Hematopoietic multipotent progenitor cell treated with erythropoietin and hydrocortisone succinate and interleukin-3 and kit ligand, for 6 days (in vitro differentiated cells): ENCODE measurements at places on chromosomes 1 and 21.
A peak's percentile ranks its signal among the peaks of the same experiment; 100 is the strongest.

DNA sequence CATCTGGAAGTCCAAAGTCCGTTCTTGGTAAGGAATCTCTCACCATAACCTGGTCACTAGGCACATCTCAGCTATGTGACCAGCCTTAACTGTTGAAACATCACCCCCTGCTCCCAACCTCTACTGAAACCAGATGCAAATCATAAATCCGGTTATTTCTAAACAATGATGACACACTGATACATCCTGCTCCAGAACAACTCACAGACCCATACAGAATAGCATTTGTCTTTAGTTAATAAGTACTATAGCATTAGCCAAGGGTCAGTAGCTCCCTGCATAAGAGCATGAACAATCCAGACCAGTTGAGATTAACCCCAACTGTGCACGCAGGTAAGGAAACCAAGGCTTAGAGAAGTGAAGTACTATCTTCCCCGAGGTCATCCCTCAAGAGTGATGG lies 38.0 kb upstream of the KCTD3 start:
- DNase-seq: no peak

DNA sequence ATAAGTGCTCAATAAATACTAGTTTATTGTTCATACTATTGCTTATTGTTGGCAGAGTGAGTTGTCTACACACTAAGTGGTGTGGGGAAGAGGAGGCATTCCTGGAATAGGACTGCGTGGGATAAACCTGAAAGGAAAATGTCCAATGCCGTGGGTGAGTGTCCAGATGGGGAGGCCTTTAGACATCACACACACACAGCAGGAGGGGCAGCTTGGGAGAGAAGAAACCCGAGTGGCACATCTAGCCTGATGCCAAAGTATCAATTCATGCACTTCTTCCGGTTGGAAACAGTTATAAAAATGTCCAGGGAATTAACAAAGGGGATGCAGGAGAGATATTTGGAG lies 27.3 kb downstream of the CCN1 start:
- DNase-seq: no peak

DNA sequence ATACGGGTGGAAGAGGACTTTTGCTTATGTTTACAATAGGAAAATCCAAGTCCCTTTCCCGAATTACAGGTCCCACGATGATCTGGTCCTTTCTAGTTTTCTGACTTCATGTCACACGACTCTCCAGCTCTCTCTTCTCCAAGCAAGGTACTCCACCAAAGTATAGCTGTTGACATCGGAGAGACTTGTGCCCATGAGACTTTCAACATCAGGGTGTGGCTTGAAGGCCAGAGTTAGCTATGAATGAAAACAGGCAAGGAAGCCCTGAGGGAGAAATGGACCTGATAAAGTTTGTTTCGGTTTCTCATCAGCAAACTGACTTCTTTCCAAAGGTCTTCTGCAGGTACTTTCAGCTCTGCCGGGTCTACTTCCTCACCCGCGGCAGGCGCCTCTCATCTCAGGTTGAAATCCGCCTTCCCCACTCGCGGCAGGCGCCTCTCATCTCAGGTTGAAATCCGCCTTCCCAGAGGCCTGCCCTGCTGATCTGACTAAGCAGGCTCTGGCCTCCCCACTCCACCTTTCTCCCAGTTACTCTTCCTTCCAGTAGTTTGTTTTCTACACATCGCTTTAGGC lies 2.1 kb upstream of the PER3 start:
- DNase-seq: no peak

DNA sequence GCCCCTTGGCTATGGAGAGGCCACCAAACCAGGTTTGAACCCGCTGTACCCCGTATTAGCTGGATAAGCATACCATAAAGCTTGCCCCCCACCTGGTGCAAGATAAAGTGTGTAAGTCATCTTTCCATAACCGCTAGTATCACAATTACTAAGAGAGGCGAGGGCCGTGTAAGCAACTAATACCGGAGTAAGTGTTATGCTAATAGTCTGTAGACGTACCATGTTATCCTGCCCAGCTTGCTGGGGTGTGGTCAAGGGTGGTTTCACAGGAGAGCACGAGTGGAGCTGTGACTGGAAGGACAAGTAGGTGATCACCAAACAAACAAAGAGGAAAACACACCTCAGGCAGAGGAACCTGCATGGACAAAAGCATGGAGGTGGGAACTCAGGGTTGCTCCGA lies 3.6 kb upstream of the TNFRSF1B start:
- peak; percentile 50 for DNase-seq

DNA sequence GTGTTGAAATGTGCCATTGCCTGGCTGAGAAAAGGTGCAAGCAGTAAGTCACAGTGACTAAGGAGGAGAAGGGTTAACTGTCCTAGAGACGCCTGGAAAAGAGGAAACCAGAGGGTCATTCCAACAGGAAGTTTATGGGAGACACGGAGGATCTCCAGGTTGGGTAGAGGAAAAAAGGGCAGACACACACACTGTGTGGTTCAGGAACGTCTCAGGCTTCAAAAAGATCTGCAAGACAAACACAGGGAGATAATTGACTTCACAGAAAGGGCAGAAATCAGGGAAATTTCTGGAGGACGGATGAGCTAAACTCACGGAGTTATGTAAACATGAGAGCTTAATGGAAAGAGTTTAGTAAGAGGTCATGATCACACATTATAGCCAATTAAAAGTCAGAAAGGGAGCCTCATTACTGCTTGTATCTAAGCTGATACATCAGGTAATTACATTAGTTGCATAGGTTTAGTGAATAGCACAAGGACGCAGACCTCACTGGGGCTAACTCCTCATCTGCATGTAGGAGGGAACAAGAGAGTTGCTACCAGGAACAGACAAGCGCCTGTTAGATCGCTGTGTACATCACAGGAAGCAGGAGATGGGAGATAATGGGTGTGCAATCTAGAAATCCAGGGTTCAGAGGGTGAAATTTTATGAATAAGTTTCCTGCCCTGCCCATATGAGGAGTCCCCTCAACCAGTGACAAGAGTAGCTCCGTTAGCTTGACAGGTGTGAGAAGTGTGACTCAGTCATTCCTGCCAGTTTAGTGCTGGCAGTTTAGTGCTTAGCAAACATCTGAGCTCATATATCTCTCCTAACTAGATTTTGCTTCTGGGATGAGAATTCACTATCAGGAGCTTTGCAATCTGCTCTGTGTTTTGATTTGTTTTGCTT lies 96.6 kb upstream of the TNR start:
- DNase-seq: peak; percentile 39

- no peak for DNase-seq
Measured at GRCh38 chr1:11989669-11990068, 9.4 kb downstream of the MFN2 start.

- peak; percentile 57 for DNase-seq
Measured at GRCh38 chr1:236795757-236796667, 920 bp downstream of the MTR start.

DNA sequence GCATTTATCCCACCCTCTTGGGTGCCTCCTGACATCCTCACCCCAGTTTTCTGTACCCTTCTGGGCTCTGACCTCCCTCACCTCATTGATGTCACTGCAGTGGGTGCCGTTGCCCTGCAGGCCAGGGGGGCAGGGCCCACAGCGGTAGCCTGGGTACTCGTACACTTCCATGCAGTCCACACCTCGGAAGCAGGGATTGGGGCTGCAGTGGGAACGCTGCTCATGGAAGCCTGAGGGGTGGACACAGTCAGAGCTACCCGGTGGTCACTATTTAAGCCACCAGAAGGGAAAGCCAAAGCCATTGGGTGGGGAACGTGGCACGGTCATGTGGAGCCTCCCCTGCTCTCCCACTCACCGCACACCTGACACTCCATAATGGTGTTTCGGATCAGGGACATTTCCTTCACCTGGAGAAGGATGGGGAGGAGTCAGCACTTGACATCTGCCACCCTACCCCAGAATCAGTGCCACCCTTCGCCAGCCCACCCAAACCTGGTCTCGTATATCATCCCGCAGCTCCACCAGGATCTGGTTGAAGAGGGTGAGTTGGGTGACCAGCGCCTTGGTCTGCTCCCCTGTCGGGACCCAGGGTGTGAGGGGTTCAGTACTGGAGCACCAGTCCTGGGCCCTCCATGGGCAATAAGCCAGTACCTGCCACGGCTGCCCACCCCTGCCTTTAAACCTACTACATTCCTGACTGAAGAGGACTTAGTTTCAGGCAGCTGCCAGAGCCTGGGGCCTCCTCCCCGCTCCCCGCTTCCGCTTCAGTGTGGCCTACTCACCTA lies 4.8 kb downstream of the THBS3 start:
- no peak for DNase-seq

DNA sequence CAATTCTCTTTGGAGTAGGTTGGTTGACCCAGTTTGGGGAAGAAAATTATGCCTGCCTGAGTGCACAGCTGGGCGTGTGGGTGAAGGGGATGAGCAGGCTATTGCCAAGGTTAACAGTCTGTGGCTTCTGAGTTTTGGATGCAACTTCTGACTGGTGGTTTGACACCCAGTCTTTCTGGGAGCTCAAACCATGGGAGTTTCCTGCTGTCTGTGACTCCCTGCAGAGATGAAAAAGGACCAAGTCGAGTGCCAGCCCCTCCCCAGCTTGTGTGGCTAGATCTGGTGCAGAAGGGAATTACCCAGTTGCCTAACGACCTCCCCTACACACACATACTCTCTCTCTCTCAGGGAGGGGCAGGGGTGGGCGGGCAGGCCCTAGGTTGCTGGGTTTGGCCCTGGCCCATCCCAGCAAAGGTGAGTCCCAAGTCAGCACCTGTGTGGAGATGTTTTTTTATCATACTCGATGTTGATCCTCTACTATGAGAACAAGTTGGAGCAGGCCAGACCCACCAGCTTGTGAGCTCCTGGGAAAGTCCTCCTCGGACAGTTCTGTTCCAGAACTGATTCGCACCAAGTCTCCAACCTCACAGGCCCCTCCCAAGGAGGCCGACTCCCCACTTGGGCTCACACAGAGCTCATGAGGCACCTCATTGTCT lies 28.2 kb downstream of the PKP1 start:
- DNase-seq: no peak

GRCh38 chr1:119428991-119429390 lies 14.0 kb downstream of the HSD3B2 start:
- DNase-seq: no peak

DNA sequence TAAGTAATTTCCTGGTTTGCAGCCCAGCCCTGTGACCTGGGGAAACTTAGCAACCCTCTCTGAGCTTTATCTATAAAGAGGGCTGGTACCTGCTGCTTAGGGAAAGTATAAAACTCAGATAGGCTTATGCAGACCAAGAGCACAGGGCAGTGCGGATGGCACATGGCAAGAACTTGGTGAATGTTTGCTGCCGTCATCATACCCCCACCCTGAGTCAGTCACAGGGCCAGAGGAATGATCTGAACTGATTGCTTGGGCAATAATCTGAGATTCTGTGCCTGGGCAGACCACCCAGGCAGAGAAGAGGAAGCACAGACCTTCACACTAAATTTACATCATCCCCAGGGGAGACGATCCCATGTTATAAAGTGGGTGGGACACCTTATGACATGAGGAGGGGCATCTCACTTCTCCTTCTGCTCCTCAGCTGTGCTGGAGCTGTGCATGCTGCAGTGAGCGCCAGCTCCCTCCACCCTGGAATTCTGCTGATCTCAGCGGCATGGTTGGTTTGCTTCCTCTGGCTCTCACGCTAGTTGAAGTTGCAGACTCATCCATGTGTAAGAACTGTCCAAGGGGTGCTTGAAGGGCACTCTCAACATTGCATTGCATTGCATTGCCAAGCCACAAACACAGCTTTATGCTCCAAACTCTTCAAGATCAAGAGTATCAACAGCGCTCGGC lies 197.1 kb downstream of the AJAP1 start:
- DNase-seq: no peak

- DNase-seq: peak; percentile 49
Measured at GRCh38 chr1:39892601-39893595, 8.8 kb downstream of the MYCL start.

GRCh38 chr1:144551543-144552424 lies 40.9 kb upstream of the PPIAL4F start:
- peak; percentile 70 for DNase-seq

DNA sequence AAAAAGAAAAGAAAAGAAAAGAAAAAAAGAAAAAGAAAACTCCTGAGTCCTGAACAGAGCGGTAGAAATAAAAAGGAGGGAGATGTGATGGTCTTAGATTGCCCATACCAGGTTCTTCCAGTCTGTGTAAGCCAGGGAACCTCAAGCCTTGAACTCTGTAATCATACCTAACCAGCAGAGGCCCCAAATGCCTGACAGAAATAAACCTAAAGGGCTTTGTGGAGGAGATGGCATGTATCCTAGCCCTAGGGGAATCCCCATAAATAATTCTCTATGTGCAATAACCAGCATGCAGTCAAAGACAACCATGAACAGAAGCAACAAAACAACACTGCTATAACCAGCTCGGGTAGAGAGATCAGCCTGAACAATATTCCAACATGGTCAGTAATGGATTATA lies 40.4 kb downstream of the USP48 start:
- no peak for DNase-seq

DNA sequence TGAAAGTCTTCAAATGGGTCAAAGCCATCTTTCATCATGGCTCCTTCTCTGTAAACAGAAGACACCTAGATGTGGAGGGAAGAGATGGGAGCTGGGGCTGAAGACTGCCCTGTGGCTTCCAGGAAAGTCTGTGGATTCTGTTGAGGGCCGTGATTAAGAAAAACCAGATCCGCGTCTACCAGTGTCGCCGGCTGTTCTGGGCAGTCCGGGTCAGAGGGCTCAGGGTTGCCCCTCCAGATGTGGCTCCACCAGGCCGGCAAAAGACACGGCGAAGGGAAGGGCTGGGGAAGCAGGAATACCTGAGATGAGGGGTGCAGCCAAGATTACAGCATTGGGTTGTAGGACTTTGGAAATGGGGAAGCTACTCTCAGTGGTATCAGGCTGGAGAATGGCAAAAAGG lies 162.6 kb downstream of the RHOU start:
- no peak for DNase-seq

- no peak for DNase-seq
Measured at GRCh38 chr1:118158924-118159323, 26.1 kb downstream of the SPAG17 start.
